NCI-H526 treated with DMSO at 0.1 percent for 48 hours (cell line): ENCODE measurements at places on chromosomes 11 and 22.

DNA sequence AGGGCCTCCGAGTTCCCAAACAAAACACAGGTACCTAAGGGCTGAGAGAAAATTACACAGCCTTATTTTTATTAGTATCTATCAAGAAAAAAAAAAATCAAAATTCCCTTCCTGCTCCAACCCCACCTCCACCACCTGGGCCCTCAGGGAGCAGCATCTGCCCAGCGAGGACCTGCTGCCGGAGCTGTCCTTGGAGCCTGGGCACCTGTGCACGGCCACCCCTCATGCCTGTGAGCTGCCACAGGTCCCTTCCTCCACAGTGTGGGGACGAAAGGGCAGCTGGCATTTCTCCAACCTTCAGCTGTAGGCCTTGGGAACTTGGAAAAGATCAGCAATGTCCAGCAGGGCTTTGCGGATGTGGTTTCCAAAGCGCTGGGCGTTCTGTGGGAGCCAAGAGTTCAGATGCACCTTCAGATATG, 6.3 kb upstream of the SYCE3 start:
- no peak for DNase-seq

DNA sequence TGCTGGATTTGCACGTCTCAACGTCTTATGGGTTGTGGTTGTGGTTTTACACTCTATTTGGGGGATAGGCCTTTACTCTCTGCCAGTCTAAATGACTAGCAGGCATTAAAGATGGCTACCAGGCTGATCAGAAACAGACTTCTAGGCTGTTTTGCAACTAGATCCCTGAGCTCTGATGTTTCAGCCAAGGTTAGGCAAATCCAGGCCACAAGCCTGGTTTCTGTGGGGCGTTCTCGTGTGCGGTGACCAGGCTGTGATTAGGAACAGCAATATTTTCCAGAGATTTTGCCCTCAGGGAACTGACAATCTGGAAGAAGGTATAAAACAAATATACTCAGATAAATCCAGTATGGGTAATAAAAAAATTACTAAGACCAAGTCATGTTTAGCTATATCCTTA, 502.4 kb downstream of the INSC start:
- no peak for DNase-seq

GRCh38 chr11:111395081-111395480, 16.0 kb upstream of the POU2AF1 start:
- DNase-seq = peak; percentile 97

DNA sequence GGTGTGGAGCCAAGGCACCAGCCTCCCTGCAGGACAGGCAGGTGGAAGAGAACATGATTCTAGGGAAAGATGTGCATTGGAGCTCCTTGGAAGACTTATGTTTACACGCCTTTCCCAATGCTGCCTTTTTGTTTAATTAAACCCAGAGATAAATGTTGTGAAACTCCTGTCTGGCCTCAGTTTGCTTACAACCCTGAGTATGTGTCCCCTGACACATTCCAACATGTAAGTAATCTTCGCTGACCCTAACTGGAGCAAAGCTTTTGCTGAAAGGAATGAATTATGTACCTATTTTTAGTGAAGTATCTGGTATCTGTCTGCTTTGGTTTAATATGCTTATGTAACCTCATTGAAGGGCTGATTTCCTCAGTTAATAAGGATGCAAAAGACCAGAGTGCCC, 56.7 kb downstream of the APIP start:
- DNase-seq = no peak

GRCh38 chr11:70951139-70951804, 301.1 kb downstream of the SHANK2 start:
- no peak for DNase-seq

GRCh38 chr11:727859-728748, 19.2 kb upstream of the TALDO1 start:
- DNase-seq = peak; percentile 50

- no peak for DNase-seq
These were observed 5.0 kb downstream of the RHOG start for GRCh38 chr11:3835751-3836150.

- no peak for DNase-seq
These were observed 228.3 kb downstream of the KIRREL3 start for GRCh38 chr11:126772267-126772666.

DNA sequence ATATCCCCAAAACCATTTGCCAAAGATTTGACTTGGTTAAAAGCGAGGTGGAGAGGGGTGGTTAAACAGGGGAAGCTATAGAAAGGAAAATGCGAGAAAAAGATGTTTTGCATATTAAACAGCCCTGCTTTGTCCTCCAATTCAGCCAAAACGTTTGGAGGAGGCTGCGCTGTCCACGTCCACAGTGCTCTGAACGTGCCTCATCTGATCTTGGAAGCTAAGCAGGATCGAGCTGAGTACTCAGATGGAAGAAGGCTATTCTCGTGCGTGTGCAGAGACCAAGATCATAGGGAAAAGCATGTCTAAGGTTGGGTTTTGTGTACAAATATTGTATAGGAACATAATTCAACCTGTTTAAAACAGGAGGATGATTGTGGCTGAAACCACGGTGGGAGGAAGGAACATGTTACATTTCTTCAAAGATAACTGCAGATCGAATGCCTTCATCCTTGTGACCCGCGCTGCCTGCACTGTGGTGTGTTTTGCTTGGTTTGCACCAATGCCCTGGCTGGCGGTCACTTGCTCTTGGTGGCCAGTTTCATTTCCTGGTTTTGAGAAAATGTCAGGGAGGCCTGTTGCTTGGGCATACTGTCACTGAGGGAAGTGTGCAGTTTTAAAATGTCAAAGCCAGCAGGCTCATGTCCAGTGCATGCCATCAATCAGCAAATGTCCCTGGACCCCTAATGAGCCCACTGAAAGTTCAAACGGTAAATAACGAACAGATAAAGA, 40.4 kb downstream of the FLI1 start:
- DNase-seq = no peak

DNA sequence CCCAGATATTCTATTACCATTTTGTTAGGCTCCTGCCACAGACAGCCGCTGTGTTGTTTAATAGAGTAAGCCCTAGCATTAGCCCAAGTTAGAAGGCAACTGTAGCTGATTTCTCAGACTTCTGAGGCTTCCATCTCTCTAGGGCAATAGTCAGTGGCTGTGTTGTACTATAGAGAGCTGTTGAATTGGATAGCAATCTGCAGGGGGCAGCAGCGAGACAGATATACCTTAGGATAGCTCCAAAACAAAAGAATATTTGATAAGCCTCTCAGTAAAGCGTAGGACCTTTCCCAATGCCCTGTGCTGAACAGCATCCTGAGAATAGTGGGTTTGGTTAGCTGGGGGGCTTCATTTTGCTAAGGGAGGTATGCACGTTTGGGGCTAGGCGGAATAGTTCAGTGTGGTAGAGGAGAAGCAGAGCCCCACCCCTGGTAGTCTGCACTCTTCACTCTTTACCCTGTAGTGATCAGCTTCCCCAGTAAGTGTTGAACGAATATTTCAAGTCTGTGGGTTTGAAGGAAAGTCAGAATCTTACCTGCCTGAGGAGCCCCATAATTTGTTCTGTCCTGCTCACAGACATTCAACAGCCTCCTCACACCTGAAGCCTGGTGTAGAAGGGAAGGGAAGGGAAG, 515.1 kb downstream of the INSC start:
- DNase-seq = no peak

- DNase-seq = no peak
These were observed 96.0 kb upstream of the BDNF start for GRCh38 chr11:27795955-27796861.

DNA sequence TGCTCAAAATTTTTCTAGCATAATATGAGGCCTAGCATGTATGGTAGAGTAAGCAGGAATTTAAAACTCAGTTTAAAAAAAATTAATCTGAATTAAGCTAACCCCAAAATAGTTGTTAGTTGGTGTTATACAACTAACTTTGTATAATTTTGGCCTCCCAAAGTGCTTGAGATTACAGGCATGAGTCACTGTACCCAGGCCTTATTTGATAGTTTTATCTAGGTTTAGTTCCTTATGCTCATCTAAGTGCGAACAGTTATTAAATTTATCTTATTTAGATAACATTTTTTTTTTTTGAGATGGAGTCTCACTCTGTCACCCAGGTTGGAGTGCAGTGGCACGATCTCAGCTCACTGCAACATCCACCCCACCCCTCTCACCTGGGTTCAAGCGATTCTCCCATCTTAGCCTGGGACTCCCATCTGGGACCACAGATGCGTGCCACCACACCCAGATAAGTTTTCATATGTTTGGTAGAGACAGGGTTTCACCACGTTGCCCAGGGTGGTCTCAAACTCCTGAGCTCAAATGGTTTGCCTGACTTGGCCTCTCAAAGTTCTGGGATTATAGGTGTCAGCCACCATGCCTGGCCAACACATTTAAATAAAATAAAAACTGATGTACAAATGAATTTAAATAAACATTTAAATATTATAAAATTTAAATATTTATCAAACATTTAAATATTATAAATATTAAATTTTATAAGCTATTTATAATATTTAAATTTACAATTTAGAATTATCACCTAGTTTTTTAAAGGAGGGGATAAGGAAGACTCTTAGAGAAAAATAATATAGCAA, 7.5 kb downstream of the IL18 start:
- no peak for DNase-seq

DNA sequence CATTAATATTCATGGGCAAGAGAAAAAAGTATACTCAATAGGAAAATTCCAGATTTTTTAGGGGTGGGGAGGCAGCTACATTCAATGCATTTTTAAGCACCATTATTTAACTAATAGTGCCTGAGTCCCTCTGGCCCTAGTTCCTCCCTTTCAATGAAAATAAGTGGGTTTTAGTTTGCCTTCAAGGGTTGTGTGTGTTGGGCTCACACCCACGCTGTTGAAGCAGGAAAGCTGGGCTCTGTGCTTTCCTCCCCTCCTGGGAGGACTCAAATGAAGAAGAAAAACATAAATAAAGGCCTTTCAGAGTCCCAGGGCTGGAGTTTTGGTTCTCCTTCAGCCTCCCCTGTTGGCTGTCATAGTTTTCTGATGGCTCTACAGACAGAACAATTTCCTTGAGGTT, 366.2 kb downstream of the MIAT start:
- no peak for DNase-seq

- DNase-seq = peak; percentile 50
These were observed 8.8 kb upstream of the CUL5 start for GRCh38 chr11:107999759-108000455.

DNA sequence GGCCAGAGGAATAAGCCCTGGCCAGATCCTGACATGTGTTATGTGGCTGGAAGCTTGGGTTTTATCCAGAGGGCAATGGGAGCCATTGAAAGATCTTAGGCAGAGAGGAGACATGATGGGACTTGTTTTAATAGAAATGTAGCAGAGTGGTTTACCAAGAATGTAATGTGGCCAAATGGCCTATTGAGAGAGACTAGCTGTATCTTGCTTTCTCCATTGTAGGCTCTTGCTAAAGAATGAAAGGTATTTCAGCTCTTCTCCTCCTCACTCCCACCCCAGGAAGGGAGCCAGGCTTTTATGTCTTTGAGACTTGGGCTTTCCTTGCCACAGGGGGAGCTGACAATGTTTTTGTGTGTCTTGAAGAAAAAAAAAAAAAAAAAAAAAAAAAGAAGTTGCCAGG, 82.3 kb downstream of the TRIM29 start:
- no peak for DNase-seq

GRCh38 chr11:126304457-126305075, 706 bp downstream of the DCPS start:
- no peak for DNase-seq

DNA sequence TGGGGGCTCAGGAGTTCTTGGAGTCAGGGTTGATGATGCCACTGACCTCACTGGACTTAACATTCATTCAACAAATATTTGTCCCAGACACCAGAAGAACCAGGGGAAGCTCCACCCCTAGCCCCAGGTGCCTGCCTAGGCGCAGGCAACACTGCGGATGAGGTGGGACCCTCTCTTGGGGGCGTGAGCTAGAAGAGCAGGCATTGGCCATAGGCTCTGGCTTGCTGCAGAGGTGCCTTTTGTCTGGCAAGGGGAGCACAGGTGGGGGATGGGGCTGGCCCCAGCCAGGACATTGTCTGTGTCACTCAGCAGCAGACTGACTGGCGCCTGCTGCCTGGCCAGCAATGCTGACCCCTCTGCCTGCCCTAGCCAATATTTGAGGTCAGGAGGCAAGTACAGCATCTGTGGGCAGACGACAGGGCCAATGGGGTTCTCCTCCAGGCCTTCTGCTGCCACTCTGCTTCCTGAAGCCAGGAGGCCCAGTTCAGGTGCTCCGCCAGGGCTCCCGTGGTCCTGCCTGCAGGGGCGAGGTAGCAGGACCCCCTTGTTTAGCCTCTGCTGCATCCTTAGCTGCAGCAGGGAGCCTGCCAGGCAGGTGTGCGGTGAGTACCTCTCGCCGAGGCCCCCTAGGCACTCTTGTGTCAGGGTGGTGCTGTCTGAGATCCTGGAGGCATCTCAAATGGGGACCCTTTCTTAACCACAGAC, 4.0 kb downstream of the LINC01488 start:
- no peak for DNase-seq

DNA sequence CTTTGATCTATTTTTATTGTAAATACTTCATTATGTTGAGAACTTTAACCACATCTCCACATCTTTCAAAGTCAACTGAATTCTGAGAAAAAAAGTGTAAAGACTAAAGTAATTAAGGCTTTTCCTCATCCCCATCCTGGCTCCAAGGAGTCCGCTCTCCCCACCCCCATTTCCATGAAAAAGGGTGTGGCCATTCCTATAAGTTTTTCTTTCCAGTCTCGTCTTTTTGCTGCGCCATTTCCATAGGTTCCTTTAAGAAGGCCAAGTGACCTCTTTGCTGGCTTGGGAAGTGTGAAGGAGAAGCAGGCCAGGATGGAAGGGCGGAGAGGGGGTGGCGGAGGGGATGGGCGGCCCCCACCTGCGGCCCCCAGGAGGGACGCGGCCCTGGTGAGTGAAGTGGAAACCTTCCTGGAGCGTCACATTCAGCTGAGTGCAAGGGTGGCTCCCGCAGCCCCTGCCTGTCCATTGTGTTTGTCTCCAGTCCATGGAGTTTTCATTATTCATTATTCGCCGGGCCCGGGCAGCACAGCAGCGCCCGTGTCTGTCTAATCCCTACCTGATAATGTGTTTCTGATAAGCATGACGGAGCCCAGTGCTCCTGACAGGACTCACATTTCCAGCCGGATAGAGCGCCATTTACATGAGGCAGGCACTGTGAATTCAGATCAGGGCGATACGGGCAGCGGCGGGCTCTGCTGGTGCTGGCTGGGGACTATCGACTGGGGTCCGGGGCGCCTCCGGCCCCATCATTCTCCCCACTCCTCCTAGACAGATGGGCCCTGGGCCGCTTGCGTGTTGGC, 739.8 kb downstream of the OPCML start:
- no peak for DNase-seq

DNA sequence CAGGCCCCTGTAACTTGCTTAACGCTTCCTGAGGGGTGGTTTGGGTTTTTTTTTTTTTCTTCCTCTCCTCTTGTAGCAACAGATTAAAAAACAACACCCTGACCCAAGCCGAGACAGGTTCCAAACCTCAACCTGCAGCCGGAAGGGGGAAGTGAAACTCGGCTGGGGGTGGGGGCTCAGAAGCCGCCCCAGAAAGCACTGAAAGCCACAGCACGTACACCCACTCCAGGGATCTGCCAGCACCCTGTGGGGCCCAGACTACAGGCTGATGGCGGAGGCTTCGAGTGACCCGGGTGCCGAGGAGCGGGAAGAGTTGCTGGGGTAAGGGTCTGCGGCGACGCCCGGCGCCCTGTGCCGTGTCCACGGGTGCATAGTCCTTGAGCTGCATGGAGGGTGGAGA, at the start of gene LSP1:
Gene LSP1 (plus strand): TSS at position 208 of the 400 bp plus-strand sequence. CDS start 61 bp downstream, at position 269.
- no peak for DNase-seq

GRCh38 chr11:77866336-77866735, 45.4 kb downstream of the AAMDC start:
- no peak for DNase-seq
